ENCODE measurements at places on chromosomes 7 and 10.
A peak's percentile ranks its signal among the peaks of the same experiment; 100 is the strongest.

DNA sequence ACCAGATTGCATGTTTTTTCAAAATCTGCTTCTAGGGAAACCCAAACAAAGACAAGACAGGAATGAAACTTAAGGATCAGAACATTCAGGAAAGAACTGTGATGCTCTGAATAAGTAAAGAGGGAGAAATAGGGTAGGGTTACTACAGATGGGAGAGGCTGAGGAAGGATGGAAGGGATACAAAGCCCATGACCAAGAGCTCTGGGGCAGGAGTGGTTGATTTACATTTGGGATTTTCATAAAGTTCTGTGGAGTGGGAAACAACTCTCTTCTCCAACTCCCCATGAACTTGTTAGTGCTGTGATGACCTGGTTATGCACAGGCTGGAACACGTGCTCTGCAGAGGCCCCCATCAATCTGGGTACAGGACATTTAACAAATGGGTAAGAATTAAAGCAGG is 216.0 kb upstream of the KLF14 start:
- no peak for DNase-seq

DNA sequence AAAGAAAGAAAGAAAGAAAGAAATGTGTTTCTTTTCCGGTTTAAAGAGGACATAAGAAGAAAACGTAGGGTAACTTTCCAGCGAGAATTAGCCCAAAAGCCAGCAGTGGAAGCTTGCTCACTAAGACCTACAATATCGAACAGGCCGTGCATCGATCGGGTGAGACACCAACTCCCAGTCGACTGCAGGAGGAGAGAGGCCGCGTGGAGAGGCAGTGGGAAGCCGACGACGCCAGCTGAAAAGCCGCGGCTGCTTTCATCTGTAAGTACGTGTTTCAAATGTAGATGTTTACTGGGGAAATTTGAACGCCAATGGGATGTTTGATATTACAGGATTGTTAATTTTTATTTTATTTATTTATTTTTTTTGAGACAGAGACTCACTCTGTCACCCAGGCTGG is 28.6 kb upstream of the GIMAP8 start:
- no peak for DNase-seq

- no peak for DNase-seq
Measured at GRCh38 chr7:139749545-139749944, 28.3 kb downstream of the HIPK2 start.

- DNase-seq, result no peak
Measured at GRCh38 chr7:143504937-143505297, 27.2 kb downstream of the TAS2R41 start.

DNA sequence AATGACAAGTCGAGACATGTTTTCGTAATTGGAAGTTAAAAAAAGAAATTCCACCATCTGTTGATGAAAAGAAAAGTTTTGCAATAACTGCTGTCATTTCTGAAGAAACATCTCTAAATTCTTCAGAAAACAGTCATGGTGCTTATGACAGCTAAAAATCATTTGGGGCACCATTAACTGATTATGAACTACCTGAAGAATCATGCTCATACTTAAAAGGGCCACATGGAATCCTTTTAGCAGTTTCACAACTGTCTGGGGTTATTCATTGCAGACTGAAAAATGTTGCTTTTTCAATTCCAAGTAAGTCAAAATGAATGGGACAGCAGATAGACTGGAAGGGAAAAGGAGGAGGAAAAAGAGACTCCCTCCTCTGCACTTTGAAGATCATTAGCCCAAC is 134.2 kb downstream of the CHN2 start:
- DNase-seq, result no peak

DNA sequence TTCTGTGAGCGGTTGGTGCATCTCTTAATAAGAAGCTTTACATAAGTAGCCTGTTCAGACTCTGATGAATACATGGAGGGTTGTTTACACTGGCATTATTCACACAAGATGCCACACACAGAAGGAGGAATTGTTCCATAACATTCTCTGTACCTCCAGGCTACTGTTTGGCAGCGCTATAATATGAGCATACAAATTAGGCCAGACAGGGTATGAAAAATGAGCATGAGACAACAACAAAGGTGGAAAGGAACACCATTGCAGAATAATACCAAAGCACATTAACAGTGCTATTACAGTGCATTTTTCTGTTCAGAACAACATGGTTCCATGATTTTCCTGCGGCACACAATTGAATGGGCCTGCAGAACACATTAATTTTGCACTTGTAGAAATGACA is 417.2 kb upstream of the C7orf33 start:
- no peak for DNase-seq

- no peak for DNase-seq
Measured at GRCh38 chr7:13945670-13946069, 43.8 kb downstream of the ETV1 start.

GRCh38 chr7:70472601-70473237 is 659.2 kb upstream of the GALNT17 start:
- no peak for DNase-seq

DNA sequence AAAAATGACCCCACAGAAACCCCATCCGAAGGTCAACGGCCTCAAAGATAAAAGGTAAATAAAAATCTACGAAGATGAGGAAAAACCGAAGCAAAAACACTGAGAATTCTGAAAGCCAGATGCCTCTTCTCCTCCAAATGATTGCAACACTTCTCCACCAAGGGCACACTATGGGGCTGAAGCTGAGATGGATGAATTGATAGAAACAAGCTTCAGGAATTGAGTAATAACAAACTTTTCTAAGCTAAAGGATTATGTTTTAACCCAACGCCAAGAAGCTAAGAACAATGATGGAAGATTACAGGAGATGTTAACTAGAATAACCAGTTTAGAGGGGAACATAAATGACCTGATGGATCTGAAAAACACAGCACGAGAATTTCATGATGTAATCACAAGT is 127.8 kb downstream of the MACC1 start:
- no peak for DNase-seq

GRCh38 chr7:149838224-149838991 is at the start of gene ZNF862:
TSS of gene ZNF862 (plus strand) at chr7:149838375. CDS start at chr7:149838612, 237 bp downstream.
- peak; percentile 89 for DNase-seq

GRCh38 chr10:17235136-17235535 is 7.1 kb downstream of the VIM start:
- DNase-seq, result no peak

GRCh38 chr7:130365511-130366441 is 14.5 kb upstream of the CPA1 start:
- DNase-seq, result no peak

DNA sequence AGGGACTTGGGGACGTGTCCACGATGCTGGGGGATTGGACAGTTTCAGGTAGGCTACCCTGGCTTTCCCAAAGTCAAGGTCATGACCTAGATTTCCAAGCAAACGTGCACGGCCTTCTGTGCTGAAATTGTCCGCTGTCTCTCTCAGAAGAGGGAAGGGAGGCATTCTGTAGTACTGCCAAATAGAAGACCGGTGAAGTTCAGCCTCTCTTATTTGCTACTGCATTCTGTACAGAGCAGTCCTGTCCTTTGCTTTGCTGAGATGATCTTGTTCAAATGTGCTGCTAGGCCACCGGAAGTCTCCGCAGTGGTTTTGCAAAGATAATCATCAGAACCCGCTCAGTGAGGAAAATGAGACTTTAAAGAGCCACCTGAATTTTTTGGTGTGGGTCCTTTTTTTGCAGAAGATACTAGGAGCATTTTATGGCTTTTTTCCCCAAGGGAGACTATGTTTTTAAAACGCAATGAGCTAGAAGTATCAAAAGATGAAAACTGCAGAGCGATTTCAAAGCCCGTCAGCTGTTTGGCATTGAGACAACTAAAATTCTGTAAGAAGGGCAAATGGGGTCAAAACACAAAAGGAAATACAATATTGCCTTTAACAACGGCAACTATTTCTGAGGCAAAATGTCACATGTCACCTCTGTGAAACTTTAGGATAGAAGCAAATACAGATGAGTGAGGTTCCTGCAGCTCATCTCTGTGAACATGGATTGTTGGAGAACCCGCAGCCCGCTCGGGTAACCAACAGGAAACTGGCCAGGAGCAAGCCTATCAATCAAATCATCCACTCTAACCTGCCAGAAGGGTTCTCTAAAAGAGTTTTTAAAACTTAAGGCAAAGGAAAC is 1.3 kb upstream of the NMT2 start:
- peak; percentile 24 for DNase-seq

GRCh38 chr10:133210398-133211140 is 19.4 kb upstream of the UTF1 start:
- no peak for DNase-seq

DNA sequence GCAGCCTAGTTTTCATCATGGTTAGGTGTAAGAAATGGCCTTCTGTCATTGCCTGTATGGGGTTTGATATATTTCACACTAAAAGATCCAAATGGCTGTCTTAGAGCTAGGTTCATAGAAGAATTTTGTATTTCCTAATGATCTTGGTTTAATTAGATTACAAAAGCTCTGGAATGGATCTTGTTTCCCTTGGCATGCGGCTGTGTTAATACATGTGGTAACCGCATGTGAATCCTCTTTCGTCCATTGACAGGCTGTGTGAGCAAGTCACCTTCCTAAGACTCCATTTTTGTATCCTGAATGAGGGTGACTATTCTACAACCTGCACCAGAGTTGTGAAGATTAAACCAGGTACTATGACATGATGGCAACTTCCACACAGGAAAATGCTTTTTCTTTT is 12.4 kb upstream of the FZD1 start:
- DNase-seq, result no peak
